G401 (cell line): ENCODE measurements at places on chromosomes 7 and 10. TPM values are rescaled to one million over a fixed set of nuclear protein-coding genes. Genes with fewer than 3 reads are reported as not detected.

DNA sequence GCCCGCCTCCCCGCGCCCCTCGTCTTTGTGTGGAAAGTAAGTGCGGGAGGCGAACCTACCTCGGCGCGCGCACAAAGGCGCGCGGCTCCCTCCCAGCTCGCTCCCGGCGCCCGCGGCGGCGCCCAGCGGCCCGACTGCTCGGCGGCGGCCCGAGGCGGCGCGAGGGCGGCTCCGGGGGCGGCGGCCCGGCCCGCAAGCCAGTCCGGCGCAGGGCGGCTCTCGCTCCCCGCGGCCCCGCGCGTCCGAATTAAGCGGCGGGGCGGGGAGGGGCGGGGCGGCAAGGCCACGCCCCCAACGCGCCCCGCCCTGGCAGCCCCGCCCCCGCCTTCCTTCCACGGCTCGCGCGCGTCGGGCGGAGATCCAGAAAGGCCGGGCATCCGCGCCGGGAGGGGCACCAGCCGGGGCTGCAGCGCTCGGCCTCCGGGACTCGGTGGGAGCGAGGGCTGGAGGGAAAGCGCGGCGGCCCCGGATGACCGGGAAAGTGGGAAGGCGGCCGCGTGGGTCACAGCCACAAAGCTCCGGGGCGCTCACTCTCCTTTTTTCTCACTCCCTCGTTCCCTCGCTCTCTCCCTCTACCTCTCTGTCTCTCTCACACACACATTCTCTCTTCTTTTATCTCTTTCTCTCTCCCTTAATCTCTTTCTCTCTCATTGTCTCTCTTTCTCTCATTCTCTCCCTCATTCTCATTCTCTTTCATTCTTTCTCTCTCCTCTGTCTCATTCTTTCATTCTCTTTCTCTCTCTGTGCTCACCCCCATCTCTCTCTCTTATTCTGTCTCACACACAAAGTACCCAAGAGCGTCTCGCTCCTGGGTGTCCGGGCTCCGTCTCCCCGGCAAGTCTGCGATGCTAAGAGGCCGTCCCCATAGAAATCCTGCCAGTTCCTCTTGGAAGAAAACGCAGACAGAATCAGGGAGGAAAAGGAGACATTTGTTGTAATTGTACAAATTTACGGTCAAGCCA is 170.2 kb downstream of the FAM107B start:
- peak; percentile 85 for DNase-seq

The RGS10 gene
- total RNA-seq = 67.1 and 80.5 TPM in 2 replicates

- no peak for DNase-seq
These were observed 87.3 kb upstream of the PIK3CG start for GRCh38 chr7:106777674-106778299.

The ARHGAP22 gene
- 1.2 and 4.0 TPM in 2 replicates for total RNA-seq

The EBLN1 gene
- 1.3 TPM in 1 of 2 replicates, not detected in the other for total RNA-seq

GRCh38 chr10:114103284-114103683 is 59.6 kb downstream of the ADRB1 start:
- peak; percentile 73 for DNase-seq

GRCh38 chr7:11710377-11710776 is 121.6 kb downstream of the THSD7A start:
- DNase-seq = no peak

DNA sequence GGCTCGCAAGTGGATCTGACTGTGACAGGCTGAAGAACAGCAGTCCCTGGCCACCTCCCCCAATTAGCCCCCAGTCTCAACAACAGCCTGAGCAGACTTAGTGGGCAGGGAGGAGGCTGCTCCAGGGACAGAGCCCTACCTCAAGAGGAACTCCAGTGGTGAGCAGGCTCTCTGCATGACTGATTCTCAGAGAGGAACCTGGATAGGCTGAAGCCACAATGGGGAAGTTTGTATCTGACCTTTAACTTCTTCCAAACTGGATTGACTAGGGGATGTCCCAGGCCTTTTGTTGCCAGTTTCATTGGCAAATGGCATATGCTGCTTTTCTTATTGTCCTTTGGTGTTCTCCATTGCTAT is 93.0 kb downstream of the ARHGAP22 start:
- no peak for DNase-seq

The DNAJC30 gene
- total RNA-seq = 12.4 and 19.6 TPM in 2 replicates

DNA sequence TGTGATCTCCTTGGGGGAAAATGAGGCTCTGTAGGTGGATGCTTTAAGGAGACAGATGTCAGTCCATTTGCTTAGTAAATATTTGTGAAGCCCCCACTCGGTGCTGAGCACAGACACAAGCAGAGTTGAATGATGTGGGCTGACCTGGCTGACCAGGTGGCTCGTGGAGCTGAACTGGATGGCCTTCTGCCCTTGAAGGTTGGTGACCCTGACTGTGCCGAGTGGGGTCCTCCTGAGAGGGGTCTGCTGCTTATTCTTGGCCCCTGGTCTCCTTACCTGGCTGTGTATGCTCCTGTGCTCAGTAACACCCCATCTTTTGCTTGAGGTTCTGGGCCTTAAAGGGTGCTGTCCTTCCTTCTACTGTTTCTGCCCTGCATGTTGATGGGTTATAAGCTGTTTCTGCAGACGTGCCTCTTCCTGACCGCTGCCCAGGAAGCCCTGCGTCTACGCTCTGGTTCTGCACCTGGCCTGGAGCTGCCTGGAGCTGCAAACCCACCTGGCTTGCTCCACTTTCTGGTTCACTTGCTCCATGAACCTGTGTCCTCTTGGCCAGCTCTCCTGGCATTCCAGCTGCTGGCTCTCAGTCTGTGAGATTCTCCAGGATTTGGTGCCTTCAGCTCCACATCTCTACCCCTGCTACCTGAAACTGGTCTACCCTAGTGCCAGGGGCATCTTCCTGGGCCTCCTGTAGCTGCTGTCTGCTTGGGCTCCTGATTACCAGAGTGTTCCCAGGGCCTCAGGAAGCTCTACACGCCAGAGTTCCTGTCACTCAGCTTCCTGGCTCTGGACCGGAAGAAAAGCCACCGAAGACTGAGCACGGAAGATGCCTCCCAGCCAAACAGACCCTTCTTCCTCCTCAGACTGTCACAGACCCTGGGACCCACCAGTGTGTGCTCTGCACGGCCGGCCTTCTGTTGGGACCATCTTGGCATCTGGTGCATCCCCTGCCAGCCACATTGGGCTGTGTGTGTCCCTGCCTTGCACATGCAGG is 76.5 kb downstream of the ADCY1 start:
- no peak for DNase-seq

DNA sequence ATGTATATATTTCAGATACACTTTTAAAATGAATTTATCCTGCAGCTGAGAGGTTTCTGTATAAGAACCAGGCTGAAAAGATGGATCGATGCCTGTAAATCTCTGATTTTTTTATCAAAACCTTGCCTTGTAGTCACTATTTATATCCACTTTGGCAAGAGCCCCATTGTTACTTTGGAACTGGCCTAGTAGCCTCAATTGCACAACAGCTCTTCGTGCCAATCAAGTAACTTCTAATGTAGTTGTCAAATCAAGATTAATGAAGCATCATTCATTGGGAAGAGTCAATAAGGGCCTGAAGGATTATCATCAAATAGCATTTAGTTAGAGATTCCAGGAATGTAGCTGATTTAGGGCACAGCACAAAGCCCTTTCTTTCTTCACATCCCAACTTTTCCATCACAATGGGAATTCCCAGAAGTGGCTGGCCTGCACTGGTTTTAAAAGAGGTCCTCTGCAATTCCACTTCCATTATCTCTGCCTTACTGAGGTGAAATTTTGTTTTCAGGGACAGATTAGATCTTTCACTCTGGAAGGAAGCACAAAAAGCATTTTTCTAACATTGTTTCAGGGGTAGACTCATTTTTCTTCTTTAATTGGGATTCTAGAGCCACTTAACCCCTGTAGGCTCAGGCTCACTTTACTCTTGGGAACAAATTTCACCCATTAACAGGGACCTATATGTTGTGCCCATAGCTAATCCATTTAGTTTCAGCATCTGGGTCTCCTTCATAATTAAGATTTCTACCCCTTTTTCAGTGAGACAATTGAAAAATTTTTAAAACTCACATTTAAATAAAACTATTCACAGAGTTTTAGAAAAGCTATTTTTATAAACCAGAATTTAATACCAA is 97.8 kb downstream of the CALCR start:
- no peak for DNase-seq

- DNase-seq = no peak
These were observed 45.1 kb downstream of the TMEM26 start for GRCh38 chr10:61408105-61408504.

The DNA2 gene
- total RNA-seq = 39.1 and 41.0 TPM in 2 replicates

DNA sequence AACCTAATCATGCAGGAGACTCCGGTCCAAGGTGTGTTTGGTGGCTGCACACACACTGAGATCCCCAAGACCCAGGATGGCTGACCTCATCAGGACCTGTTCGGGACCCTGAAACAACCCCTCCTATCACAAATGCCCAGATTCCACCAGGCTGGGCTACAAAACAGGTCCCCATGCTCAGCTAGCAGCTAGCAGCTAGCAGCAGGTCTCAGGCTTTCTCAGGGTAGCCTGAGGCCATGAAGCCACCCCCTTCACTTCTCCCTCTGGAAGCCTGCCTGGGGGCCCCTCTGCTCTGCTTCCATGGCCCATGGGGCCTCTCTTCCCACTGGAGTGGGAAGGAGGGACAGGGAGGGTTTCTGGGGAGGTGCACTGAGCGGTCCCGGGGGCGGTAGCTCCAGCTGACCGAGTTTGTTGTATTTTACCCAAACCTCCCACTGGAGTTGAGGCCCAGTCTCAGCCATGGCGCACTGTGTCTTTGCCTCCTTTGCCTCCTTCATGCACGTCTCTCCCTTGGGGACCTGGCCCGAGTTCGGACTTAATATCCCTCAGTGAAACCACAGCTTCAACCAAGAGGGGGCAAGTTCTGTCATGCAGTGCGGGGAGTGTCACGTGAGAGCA is 95.1 kb upstream of the GPR26 start:
- DNase-seq = no peak

DNA sequence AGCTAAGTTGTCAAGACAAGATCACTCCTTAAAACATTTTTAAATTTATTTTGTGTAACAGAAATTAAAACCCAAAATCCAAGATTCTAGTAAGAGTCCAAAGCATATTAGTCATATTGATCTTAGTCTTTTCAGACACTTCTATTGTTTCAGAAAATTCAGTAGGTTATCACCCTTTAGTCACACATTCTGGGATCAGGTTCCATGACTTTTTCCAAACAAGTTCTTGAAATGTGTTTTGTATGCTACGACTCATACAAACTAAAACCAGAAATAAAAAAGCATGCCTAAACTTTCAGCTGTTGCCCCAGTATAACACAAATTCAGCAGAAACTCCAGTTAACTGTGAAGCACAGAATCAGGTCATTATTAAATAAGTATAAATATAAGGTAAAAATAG is 10.7 kb downstream of the SEMA3D start:
- no peak for DNase-seq

The TRIL gene
- total RNA-seq = not detected in 2 replicates

The DGKB gene
- not detected in 2 replicates for total RNA-seq

- DNase-seq = no peak
These were observed 24.0 kb downstream of the BZW2 start for GRCh38 chr7:16670021-16670420.

GRCh38 chr7:2530071-2530987 is 10.8 kb downstream of the LFNG start:
- no peak for DNase-seq

- no peak for DNase-seq
These were observed 761.5 kb upstream of the POM121L12 start for GRCh38 chr7:52273685-52274610.

- peak; percentile 73 for DNase-seq
These were observed 355.5 kb downstream of the GPR158 start for GRCh38 chr10:25530306-25530705.

GRCh38 chr10:119412244-119413092 is 130.1 kb downstream of the RGS10 start:
- DNase-seq = peak; percentile 90

The RET gene
- total RNA-seq = 0.03 TPM in 1 of 2 replicates, not detected in the other

DNA sequence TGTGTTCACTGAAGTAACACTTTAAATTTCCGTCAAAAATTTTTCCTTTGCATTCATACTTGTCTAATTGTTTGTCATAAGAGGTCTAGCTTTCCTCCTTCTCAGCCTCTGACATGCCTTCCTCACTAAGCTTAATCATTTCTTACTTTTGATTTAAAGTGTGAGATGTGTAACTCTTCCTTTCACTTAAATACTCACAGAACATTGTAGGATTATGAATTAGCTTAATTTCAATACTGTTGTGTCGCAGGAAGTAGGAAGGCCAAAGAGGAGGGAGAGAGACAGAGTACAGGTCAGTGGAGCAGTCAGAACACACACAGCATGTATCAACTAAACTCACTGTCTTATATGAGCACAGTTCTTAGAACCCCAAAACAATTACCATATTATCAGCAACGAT is 99.0 kb downstream of the SRPK2 start:
- DNase-seq = no peak

- no peak for DNase-seq
These were observed 64.0 kb upstream of the CTTNBP2 start for GRCh38 chr7:117937049-117937752.

The OR9A4 gene
- not detected in 2 replicates for total RNA-seq

DNA sequence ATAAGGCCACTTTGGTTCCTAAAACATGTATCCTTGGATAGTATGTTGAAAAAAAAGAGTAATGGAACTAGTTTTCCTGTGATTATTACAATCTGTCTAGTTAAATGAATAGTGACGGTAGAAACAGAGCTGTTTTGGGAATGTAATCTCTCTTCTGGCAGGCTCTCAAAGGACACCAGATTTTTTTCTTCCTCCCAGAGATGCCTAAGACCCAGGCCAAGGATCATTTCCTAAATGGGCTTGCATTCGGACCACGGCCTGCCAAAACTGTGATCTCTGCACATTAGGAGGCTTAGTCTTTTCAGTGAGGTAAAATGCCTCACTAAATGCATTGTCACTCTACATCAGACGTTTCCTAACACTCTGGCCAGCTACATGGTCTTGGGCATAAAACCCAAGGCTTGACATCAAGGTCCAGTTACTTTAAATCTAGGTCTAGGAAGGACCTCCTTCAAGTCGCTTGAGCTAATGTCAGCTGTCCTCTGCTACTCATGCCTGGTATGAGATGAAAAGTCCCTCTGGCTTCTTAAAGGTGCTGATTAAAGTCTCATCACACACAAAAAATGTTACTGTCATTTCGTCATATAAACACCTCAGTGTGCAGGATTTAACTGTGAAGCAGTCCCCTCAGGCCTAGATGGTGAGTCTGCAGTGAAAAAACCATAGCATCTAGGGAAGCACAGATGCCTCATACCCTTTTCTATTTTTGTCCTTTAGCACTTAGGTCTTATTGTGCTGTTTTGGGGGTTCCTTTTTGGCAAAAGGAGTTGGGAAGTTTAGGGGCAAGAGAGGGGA is 47.7 kb downstream of the DLD start:
- peak; percentile 93 for DNase-seq
